ENCODE measurements at places on chromosomes 12 and 14.

DNA sequence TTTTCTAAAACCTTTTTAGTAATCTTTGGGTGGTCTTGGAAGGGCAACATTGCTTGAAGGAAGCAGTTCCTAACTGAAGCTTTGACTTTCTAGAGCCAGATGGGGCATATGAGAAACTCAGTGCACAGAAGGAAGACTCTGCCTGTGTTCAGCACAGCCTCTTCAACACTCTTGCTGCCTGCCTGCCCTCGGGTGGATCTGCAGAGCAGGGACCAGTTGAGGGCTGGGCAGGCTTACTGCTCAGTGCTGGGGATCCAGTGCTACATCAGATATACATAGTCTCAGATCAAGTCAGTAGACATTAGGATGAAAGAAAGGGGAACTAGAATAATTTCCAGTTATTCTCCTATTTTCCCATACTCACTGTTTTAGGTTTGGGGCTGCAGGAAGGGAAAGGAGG lies 29.5 kb upstream of the TMX1 start:
- no peak for DNase-seq

- DNase-seq: no peak
These were observed 44.5 kb downstream of the CORO1C start for GRCh38 chr12:108686780-108687179.

DNA sequence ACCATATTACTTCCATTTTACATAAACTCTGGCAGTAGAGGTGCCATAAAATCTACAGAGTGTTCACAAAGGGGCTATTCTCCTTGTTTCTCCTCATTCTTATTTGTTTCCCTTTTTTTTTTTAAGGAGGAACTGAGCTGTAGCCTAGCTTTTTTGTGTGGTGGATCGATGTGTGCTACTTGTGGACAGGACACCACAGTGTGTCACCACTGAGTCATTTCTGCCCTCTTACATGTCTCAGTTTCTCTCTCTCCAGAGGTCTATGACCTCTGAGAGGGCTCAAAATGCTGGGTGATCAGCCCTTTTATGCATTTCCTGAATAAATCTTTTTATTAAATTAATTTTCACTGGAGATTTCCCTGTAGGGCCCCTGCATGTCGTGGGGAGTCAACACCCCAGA lies 370.2 kb downstream of the ADGRD1 start:
- DNase-seq: no peak

DNA sequence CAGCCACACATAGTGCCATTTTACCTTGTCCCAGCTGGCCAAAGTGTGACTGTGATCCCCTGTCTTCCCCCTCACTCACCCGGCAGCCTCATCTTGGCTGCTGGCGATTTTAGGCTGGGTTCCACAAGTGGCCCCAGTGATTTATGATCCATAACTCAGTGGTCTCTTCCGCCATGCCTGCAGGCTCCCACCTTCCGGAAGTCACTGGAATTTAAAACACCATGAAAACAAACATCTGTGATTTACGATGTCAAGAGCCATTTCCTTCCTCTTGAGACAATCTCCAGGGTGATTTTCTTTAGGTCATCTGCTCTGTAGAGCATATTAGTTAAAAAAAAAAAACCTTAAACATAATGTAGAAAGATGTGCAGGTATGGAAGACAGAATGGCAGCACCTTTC lies 282.3 kb downstream of the CACNA1C start:
- peak; percentile 57 for DNase-seq

DNA sequence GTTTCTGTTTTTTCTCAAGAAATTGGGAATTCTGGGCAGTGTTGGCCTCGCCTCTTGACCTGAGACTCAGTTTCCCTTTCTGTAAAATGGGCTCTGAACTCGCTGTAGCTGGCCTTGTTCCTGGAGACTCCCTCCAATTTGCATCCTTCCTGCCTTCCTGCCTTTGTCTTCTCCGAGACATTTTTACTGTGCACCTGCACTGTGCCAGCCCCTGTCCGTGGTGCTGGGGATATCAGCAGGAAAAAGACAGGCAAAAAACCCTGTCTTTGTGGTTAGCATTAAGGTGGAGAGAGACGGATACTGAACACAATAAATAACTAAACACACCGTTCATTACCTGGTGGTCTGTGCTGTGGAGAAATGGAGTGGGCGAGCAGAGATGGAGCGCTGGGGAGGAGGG lies 129.8 kb downstream of the AACS start:
- no peak for DNase-seq

DNA sequence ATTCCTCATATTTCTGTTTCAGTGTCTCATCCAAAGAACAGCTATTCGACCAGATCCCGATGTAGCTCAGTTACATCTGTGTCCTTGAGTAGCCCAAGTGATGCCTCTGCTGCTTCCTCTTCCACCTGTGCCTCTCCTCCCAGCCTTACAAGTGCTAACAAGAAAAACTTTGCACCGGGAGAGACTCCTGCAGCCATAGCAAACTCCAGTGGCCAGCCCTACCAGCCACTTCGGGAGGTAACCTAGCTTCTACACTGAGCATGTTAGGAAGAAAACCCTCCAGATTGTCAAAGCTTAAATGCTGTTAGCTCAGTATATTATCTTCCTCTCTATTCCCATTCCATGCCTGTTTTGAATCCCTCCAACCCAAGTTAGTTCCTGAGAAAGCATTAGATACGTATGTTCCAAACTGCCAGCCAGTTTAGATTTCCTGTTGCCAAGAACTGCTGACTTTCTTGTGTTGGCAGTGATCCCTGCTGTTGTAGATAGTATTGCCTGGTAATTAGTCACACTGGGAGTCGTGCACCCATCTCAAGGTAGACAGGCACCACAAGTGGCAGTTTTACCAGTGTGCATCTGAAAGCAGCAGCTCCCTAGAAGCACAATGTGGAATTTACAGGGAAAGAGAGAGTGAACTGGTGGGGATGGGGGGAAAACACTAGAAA lies 14.0 kb upstream of the KCNH3 start:
- no peak for DNase-seq

DNA sequence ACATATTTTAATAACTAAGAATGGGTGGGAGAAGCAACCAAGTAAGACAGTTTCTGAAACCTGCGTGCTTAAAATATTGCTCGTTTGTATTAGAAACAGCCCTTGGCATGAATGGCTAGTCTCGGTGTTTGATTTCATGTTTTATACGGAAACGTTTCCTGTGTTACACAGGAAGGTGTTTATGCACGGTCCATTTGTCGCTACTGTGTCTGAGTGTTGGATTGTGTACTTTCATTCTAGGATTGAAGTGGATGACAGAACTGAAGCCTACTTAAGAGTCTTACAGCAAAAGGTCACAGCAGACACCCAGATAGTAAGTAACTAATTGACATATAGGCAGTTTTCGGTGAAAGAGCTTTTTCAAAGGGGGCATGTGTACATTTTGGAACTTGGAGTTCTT lies 19.6 kb downstream of the PIWIL1 start:
- DNase-seq: peak; percentile 15

- DNase-seq: no peak
These were observed 126.0 kb upstream of the COCH start for GRCh38 chr14:30748343-30748742.

DNA sequence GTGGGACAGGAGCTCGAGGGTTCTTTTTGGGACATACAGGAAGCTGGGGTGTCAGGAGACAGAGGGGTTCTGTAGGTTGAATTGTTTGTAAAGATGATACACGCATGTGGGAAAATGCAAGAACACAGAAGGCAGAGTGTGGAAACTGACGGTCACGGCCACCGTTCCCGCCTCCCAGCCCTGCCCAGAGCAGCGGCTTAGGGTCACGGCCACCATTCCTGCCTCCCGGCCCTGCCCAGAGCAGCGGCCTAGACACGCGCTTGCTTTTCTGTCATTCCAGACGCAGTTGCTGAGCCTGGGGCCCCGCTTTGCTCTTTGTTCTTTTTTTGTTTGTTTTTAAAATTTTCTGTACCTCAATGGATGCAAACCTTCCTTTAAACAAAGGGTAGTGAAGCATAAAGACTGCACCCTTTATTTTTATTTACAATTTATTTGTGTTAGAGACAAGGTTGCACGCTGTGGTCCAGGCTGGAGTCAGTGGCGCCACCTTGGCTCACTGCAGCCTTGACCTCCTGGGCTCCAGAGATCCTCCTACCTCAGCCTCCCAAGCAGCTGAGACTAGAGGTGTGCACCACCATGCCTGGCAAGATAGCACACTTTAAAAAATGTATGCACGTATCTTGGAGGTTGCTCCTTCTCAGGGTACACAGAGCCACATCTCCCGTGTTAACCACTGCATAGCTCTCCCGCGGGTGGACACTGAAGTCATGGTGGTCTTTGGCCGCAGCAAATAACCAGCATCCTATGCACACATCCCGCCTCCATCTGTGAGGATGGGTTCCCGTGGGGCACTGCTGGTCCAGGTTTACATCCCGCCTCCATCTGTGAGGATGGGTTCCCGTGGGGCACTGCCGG lies 142.3 kb downstream of the ADGRD1 start:
- no peak for DNase-seq

- DNase-seq: no peak
These were observed 82.4 kb upstream of the MYF6 start for GRCh38 chr12:80625051-80625450.

DNA sequence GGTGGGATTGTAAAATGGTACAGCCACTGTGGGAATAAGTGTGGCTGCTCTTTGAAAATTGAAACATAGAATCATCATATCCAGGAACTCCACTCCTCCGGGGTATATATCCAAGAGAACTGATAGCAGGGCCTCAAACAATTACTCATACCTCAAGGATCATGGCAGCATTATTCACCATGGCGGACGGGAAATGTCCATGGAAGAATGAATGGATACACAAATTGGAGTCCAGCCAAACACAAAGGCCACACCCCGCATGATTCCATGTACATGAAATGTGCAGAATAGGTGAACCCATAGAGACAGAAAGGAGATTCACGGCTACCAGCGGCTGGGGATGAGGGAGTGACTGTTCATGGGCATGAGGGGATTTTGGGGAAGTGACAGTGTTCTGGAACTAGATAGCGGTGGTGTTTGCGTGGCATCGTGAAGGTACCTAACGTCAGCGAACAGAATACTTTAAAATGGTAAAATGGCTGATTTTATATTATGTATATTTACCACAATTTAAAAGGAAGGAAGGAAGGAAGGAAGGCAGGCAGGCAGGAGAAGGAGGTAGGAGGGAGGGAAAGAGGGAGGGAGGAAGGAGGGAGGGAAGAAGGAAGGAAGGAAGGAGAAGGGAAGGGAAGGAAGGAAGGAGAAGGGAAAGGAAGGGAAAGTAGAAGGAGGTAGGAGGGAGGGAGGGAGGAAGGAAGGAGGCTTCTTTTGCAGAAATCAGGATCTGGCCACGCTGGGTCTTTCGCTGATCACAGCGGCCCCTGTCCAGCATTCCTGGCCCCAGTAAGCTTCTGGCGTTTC lies 14.1 kb upstream of the NCOR2 start:
- DNase-seq: no peak

DNA sequence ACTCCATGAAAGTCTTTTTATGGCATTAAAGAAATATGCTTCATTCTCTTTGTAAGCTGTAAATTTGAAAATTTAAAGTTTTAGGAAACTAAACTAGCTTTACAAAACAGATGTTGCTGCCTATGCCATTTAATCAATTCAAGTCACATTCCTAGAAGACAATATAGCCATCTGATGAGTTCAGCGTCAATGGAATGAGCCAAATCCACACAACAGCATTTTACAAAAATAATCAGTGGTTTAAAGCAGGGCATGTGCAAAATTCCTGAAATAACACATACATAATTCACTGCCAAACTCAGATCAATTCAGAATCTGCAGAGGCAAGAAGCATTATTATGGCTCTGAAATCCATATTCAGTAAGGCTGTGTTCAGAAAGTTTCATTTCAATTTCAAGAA lies 75.6 kb downstream of the MED13L start:
- DNase-seq: no peak

DNA sequence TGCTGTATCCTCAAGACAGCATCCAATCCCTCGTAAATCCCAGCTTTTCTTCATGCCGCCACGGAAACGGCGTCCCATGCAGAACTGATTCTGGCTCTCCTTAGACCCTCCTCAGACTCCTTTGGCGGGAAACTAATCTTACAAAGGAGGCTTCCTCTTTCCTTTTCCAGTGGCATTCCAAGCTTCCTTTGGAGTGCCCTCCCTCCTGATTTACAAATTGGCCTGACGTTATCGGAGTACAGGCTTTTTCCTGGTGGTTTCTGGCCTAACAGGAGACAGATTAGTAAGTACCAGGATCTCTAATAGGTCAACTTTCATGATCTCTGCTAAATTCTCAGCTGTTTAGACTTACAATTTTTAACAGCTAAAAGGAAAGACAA lies 1.3 kb upstream of the ZDHHC17 start:
- no peak for DNase-seq

DNA sequence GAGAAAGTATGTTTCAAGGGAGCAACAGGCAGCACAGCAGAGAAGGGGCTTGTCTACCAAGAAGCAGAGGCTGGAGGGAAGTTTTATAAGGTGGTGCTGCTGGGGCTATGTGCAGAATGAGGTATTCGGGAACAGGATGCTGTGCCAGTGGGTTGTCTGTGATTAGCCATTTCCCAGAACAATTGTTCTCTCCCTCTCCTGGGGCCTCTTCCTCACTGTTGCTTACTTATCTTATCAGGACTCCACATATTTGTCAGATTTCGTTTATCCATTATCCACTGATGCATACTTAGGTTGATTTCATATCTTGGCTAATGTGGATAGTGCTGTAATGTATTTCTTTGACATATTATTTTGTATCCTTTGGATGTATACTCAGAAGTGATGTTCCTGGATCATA lies 195.1 kb upstream of the RTL1 start:
- DNase-seq: no peak

DNA sequence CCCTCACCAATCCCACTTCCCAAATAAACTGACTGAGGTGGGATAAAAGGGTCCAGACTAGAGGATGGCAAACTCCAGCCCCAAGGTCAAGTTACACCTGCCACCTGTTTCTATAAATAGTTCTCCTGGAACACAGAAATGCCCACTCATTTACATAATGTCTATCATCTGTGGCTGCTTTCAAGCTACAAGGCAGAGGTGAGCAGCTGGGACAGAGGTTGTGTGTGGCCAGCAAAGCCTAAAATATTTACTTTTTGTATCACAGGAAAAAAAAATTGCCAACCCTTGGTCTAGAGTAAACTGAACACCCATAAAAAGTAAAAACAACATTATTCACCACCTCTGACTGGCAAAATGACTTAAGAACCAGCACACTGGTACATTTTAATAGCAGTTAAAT lies 269.4 kb downstream of the RGS6 start:
- no peak for DNase-seq

GRCh38 chr12:55972042-55972441 lies 1.8 kb upstream of the RAB5B start:
- DNase-seq: no peak

- DNase-seq: no peak
These were observed 200.4 kb downstream of the PIK3C2G start for GRCh38 chr12:18461758-18462157.
